ENCODE measurements at places on chromosomes 2 and 18.
A peak's percentile ranks its signal among the peaks of the same experiment; 100 is the strongest.

- no peak for DNase-seq
Observed at GRCh38 chr2:159808032-159808425, 10.0 kb upstream of the CD302 start.

DNA sequence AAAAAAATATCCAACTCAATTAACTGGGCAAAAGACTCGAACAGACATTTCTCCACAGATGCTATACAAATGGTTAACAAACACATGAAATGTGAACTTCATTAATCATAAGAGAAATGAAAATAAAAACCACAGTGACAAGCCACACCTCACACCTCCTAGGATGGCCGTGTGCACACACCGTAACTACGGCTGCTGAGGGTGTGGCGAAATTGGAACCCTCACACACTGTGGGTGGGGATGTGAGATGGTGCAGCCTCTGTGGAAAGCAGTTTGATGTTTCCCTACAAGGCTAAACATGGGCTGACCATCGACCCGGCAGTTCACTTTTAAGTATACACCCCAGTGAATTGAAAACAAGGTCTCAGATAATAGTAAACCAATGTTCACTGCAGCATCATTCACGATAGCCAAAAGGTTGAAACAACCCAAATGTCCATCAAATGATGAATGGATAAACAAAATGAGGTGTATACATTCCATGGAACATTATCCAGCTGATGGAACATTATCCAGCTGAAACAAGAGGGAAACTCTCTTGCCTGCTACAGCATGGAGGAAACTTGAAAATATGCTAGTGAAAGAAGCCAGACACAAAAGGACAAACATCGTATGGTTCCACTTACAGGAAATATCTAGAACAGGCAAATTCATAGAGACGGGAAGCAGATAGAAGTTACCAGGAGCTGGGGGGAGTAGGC lies 32.2 kb downstream of the ZAP70 start:
- no peak for DNase-seq

GRCh38 chr2:180240774-180241173 lies 233.7 kb upstream of the CWC22 start:
- peak; percentile 43 for DNase-seq

DNA sequence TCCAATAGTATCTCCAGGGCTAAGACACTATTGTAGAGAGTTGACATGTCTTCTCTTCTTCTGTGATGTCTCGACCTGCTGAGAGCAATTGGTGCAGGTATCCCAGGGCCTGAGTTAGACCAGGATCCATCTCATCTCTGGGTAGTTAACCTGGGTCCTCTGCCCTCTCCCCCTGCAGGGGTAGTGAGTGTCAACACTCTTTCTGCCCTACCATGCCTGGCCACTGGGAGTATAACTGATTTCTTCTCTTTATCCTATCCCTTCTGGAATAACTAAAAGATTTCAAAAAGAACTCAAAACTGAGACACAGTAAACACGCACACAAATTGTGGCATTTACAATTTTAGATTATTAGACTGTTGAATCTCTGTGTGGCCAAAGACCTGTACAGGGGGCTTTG lies 20.8 kb upstream of the SIX3 start:
- no peak for DNase-seq

GRCh38 chr2:212208467-212208866 lies 330.1 kb downstream of the ERBB4 start:
- DNase-seq, result no peak

GRCh38 chr2:41621563-41621962 lies 426.3 kb upstream of the PKDCC start:
- DNase-seq, result no peak

DNA sequence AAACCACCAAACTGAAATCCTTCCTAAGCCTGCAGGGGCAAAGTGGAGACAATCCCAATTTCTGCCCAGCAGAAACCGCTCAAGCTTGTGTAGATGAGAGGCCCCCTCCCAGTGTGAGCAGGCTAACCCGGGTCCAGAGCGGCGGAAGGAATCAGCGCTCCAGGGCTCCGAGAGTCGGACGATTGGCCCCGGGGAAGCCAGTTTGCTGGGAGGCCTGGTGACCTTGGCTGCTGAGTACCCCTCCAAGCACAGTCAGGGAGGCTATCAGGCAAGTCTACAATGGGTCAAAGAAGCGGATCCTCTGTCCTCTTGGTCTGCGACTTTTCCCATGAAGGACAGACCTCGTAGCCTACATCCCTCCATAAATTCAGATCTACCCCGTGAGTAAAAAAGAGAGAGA lies 16.8 kb upstream of the EN1 start:
- no peak for DNase-seq
